ENCODE measurements at places on chromosomes 12 and 14. TPM values are rescaled to one million over a fixed set of nuclear protein-coding genes. Genes with fewer than 3 reads are reported as not detected.

DNA sequence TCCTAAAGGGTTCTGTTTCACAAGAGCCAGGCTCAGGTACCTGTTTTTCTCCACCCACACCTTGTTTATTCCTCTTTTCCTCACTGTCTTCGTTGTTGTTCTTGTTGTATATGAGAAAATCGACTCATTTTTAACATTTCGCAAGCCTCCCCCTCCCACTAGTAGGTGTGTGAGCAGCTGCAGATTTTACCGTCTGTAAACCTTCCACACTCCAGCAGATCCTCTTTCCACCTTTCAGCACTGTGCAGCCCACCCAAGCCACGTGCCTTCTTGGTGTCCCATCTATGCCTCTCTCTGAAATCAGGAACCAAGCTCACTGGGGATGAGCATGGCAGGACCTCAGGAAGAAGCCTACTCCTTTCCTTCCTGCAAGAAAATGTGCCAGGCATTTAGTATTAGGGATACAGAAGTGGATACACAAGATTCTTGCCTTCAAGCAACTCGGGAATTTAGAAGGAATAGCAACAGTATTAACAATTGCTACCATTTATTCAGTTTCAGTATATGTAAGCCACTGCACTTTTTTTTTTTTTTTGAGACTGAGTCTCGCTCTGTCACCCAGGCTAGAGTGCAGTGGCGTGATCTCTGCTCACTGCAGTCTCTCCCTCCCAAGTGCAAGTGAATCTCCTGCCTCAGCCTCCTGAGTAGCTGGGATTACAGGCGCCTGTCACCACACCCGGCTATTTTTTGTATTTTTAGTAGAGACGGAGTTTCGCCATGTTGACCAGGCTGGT lies 113.6 kb downstream of the CHST11 start:
- no peaks in the 10 kb centered on the region for H3K4me1 ChIP-seq
- DNase-seq = no peak
- peaks cover 2% of the 10 kb centered on the region for H3K36me3 ChIP-seq
- H3K4me3 ChIP-seq = no peak overlapping the region
- H3K27me3 ChIP-seq = no peaks in the 10 kb centered on the region

DNA sequence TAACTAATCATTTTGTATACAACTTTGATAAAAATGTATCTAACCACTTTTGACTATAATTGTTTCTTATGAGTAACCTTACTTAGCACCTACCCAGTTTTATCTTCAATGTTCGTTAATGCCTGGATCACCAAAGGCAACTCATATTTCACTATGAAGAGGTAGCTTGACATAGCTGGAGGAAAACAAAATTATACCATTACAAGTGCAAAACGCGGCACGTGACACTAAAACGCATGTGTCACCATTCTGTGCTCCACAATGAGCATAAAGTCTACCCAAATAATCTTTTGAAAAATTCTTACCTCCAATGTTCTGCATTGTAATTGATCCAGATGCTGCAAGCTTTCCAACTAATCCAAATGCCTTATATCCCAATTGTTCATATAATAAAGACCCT lies 5.8 kb downstream of the SLC38A2 start:
- peaks cover 73% of the 10 kb centered on the region for H3K4me1 ChIP-seq
- peaks cover 82% of the 10 kb centered on the region for H3K36me3 ChIP-seq
- DNase-seq = no peak
- H3K27ac ChIP-seq = peak overlapping the region; percentile 80
- peak overlapping the region; percentile 96 for H3K4me3 ChIP-seq
- no peaks in the 10 kb centered on the region for H3K27me3 ChIP-seq

- H3K4me1 ChIP-seq = peaks cover 50% of the 10 kb centered on the region
- H3K27ac ChIP-seq = no peak overlapping the region
- H3K36me3 ChIP-seq = no peaks in the 10 kb centered on the region
- H3K4me3 ChIP-seq = no peak overlapping the region
These were observed 92.6 kb upstream of the TMPO start for GRCh38 chr12:98422812-98423211.

Gene LHX5
- not detected for total RNA-seq

- H3K27me3 ChIP-seq = no peaks in the 10 kb centered on the region
- no peak overlapping the region for H3K27ac ChIP-seq
- H3K36me3 ChIP-seq = no peaks in the 10 kb centered on the region
- no peak overlapping the region for H3K4me3 ChIP-seq
These were observed 177.1 kb downstream of the RMST start for GRCh38 chr12:97639702-97640101.

GRCh38 chr12:7396418-7396817 lies 47.5 kb downstream of the CD163L1 start:
- no peaks in the 10 kb centered on the region for H3K27me3 ChIP-seq
- no peaks in the 10 kb centered on the region for H3K4me1 ChIP-seq
- no peak overlapping the region for H3K4me3 ChIP-seq
- H3K36me3 ChIP-seq = peaks cover 2% of the 10 kb centered on the region
- no peak overlapping the region for H3K27ac ChIP-seq
- DNase-seq = no peak

GRCh38 chr14:38213001-38213400 lies 5.3 kb downstream of the SSTR1 start:
- peaks cover 46% of the 10 kb centered on the region for H3K27me3 ChIP-seq
- no peak overlapping the region for H3K4me3 ChIP-seq
- no peak overlapping the region for H3K27ac ChIP-seq
- DNase-seq = no peak
- no peaks in the 10 kb centered on the region for H3K4me1 ChIP-seq

Gene TAS2R7
- not detected for total RNA-seq

DNA sequence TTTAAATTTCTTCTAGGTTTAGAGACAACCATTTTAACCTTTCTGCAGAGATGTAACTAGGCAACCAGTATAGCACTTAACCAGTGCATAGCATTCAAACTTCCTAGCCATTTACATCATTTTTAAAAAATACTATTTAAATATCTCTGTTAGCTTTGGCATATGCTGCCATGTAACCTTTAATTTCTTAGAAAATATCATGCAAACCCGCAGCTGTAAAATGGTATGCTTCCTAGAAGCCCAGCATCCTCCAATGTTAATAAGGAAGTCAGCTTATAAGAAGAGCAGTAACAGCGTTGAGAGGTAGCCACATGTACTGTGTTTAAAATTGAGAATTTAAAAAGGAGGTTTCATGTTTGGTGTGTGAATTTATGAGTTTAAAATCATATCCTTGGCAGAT lies 22.8 kb downstream of the GNG2 start:
- peaks cover 2% of the 10 kb centered on the region for H3K27me3 ChIP-seq
- peaks cover 1% of the 10 kb centered on the region for H3K36me3 ChIP-seq
- no peak overlapping the region for H3K4me3 ChIP-seq
- peaks cover 10% of the 10 kb centered on the region for H3K4me1 ChIP-seq
- DNase-seq = no peak

DNA sequence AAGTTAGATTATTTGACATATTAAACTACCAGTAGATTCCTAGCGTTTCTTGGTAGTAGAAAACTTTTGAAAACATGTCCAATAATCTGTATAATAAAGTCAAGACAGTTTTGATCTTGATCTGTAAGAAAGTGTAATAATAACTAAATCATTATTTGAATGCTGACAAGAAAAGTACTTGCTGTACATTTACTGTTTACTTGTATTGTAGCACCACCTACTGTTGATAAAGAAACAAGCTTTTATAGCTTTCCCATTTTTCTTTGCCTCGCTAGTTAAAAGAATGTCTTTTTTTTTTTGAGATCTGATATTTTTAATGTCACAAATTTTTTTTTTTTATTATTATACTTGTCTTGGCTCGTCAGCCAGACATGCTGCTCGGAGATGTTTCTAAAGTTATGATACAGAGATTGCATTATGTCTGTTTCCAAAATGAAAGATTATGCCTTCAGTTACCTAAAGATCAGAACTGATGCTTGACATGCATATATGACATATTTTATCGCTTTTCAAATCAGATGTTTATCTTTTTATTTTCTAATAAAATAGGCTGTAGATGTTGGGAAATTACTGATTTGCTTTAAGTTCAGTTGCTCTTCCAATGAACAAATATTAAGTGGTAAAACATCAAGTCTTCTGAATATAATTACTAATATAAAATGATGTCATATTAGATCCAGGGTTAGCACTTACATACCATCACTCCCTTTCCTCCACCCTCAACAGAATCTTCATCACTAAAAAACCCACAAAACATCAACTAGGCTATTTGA lies 140.5 kb downstream of the AKAP6 start:
- H3K36me3 ChIP-seq = peaks cover 3% of the 10 kb centered on the region
- H3K27ac ChIP-seq = peak overlapping the region; percentile 75
- H3K27me3 ChIP-seq = no peaks in the 10 kb centered on the region
- no peak for DNase-seq

DNA sequence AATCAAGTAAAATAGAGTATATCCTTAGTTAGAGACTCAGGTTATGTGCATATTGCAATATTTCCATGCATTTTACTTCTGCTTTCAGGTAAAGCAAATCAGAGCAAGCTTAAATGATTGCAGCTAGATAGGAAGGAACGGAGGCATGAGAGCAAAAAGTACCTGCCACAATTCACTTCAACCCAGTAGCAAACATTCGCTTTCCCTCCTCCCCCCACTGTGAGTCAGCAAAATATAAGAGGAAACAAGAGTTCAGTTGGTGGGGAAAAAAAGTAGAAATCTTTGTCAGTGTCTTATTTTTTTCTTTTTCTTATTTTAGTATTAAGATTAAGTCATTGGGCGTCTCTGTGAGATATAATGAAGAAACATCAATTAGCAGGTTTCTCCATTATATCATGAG lies 475.4 kb downstream of the NPAS3 start:
- H3K4me1 ChIP-seq = peaks cover 5% of the 10 kb centered on the region
- DNase-seq = no peak
- no peaks in the 10 kb centered on the region for H3K27me3 ChIP-seq
- no peak overlapping the region for H3K27ac ChIP-seq
- H3K4me3 ChIP-seq = no peak overlapping the region

- no peaks in the 10 kb centered on the region for H3K36me3 ChIP-seq
- peaks cover 14% of the 10 kb centered on the region for H3K27me3 ChIP-seq
- no peak for DNase-seq
- H3K4me1 ChIP-seq = no peaks in the 10 kb centered on the region
- H3K4me3 ChIP-seq = no peak overlapping the region
These were observed 2.4 kb upstream of the GPR65 start for GRCh38 chr14:88002421-88003075.

- peak overlapping the region; percentile 28 for H3K27ac ChIP-seq
- no peak overlapping the region for H3K4me3 ChIP-seq
- no peaks in the 10 kb centered on the region for H3K36me3 ChIP-seq
- DNase-seq = no peak
- peaks cover 19% of the 10 kb centered on the region for H3K4me1 ChIP-seq
These were observed 4.0 kb upstream of the MYRFL start for GRCh38 chr12:69821032-69821455.

Gene MFAP5
- 40.2 TPM for total RNA-seq

DNA sequence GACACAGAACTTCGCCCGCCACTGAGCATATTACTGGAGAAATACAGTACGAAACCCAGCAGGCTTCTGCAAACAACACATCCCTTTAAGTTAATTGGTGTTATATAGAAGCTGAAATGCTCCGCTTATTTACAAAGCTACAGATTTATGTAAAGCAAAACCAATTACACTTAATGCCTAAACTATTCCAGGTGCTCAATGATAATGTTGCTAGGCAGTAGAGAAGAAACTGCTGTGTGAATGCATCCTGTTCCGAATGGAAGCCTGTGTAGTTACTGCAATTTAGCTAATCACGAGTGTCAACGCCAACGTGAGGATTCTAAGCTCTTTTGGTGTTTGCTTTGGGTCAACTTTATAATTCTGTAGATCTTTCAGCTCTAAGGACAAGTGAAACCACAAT lies 89.8 kb downstream of the SLC15A5 start:
- no peaks in the 10 kb centered on the region for H3K36me3 ChIP-seq
- no peak overlapping the region for H3K27ac ChIP-seq
- DNase-seq = no peak
- H3K4me1 ChIP-seq = peaks cover 9% of the 10 kb centered on the region
- no peak overlapping the region for H3K4me3 ChIP-seq
- peaks cover 3% of the 10 kb centered on the region for H3K27me3 ChIP-seq

GRCh38 chr12:5003025-5003666 lies 40.5 kb upstream of the KCNA5 start:
- no peak for DNase-seq
- H3K27ac ChIP-seq = no peak overlapping the region
- H3K4me3 ChIP-seq = no peak overlapping the region

DNA sequence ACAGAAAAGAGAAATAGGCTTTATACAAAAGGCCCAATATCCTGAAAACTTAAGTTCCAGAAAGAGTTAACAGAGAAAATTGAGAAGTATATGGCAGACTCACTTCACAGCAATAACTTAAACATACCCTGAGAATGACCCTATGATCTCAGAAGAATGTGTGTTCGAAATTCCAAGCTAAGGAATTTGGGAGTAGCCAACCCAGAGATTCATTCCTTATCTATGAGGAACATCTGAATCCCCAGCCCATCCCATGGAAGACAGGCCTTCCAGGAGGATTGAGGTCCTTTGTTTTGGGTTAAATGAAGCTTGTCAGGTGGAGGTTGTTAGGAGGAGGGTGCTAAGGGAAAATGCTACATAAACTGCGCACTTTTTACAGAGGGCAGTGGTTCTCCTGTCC lies 7.5 kb upstream of the SAV1 start:
- H3K4me3 ChIP-seq = no peak overlapping the region
- H3K4me1 ChIP-seq = peaks cover 34% of the 10 kb centered on the region
- no peaks in the 10 kb centered on the region for H3K36me3 ChIP-seq
- H3K27me3 ChIP-seq = no peaks in the 10 kb centered on the region

Gene BAZ2A
- 65.2 TPM for total RNA-seq

DNA sequence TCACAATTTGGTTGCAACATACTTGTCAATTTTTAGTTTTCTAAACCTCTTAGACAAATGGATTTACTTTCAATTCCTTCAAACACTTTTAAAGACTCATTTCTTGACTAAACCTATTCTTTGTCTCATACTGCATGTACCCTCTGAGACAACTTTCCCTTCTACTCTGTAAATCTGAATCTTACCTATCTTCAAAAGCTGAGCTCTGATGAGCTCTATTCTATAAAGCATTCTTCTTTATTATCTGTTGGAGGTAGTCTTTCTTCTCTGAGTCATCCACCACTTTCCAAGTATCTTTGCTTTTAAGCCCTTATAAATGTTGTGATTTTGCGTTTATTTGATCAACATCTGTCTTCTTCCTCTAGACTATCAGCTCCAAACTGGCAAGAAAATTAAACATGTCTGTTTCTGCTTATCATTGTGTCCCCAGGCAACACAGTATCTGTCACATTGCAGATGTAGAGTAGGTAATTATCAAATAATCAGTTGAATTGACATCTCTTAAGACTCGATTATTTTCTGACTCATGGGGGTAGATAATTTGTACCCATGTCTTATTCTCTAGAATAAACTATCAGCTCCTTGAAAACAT lies 265.6 kb upstream of the FAR2 start:
- H3K27ac ChIP-seq = no peak overlapping the region
- no peak overlapping the region for H3K4me3 ChIP-seq
- H3K36me3 ChIP-seq = no peaks in the 10 kb centered on the region

All from chondrocyte (in vitro differentiated cells).